Hematopoietic multipotent progenitor cell treated with erythropoietin and hydrocortisone succinate and interleukin-3 and kit ligand, for 17 days (in vitro differentiated cells): ENCODE measurements at places on chromosomes 4 and X.

- no peak for DNase-seq
Observed at GRCh38 chr4:147355847-147356246, 125.0 kb upstream of the EDNRA start.

DNA sequence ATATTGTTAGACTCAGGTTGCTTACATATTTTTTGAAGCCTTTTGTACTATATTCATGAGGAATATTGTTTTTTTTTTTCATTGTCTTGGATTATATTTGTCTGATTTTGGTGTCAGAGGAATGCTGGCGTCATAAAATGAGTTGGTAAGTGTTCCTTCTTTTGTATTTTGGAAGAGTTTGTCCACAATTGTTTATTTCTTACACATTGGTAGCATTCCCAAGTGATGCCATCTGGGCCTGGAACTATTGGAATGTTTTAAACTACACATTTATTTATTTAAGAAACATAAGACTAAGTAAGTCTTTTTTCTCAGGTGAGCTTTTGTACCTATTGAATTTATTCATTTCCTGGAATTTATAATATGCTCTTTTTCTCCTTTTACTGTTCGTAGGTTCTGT lies 107.6 kb downstream of the LARP1B start:
- no peak for DNase-seq

GRCh38 chrX:154799556-154800348 lies 5.5 kb downstream of the MPP1 start:
- DNase-seq, result peak; percentile 67

GRCh38 chrX:2696698-2697215 lies 5.7 kb downstream of the CD99 start:
- DNase-seq, result no peak

DNA sequence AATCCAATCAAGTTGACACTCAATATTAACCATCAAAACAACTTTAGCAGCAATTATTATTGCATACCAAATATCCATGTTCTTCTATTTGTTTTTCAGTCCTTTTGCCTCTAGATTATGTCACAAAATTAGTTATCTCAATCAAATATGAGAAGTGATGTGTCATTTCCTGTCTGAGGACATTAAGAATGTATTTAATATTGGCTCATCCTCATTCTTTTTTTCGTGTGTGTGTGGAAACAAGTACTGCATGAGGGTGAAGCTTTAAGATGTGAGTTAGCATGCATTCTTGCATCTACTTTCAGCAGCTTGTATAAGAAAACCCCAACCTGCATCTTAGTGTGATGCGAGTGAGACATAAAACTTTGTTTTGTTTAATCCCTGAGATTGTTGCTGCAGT lies 301.4 kb downstream of the GRIA2 start:
- no peak for DNase-seq

DNA sequence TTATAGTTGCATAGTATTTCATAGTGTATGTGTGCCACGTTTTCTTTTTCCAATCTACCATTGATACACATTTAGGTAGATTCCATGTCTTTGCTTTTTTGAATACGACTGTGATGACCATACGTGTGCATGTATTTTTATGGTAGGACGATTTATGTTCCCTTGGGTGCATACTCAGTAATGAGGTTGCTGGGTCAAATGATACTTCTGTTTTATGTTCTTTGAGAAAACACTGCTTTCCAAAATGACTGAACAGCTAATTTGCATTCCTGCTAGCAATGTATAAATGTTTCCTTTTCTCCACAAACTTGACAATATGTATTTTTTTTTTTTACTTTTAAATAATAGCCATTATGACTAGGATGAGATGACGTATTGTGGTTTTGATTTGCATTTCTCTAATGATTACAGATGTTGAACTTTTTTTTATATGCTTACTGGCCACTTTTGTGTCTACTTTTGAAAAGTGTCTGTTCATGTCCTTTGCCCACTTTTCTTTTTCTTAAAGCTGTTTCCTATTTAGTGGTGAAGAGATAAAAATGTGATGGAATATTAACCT lies 969.5 kb upstream of the NDST4 start:
- DNase-seq, result no peak

- DNase-seq, result no peak
Observed at GRCh38 chr4:52299120-52299519, 248.0 kb downstream of the SPATA18 start.

DNA sequence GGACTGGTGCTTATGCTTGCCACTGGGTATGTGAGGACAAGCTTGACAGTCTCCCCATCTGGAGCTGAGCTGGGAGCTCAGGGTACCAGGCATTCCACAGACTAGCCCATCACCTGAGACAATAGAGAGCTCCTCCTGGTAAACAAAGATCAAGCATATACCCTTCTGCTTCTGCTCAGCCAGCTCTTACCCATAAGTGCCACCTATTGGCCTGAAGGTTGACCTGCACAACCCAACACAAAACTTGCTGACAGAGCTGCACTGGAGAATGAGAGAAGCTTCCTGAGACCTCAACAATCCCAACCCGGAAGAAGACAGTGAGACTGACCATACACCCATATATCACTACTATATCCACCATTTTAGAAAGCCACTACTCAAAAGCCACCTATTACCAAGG lies 1049.2 kb upstream of the INTU start:
- DNase-seq, result no peak
